Transverse colon (tissue), 4 donors: ENCODE measurements at places on chromosomes 7 and 10. TPM values are rescaled to one million over a fixed set of nuclear protein-coding genes. Genes with fewer than 3 reads are reported as not detected.

Gene WDR11
- total RNA-seq, result 80.0 TPM

Gene TAS2R4
- total RNA-seq, result 3.5 TPM

- DNase-seq, result no peak
Observed at GRCh38 chr7:112149734-112150133, 56.5 kb downstream of the DOCK4 start.

DNA sequence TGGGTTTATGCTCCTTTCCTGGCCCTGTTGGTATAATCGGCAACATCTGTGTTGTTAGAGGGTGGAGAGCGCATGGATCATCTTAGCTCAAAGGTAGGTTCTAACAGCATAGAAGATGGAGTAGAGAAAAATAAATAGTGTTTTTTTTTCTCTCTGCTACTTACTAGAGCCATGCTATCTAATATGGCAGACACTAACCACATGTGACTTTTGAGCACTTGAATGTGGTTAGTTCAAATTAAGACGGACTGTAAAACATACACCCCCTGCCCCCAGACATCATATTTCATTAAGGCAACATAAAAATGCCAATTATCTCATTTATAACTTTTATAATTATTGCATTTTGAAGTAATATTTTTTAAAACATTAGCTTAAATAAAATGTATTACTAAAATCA is 525.1 kb downstream of the KIF20B start:
- no peak for DNase-seq

GRCh38 chr7:19663816-19664462 is 44.9 kb downstream of the POLR1F start:
- no peak for DNase-seq

DNA sequence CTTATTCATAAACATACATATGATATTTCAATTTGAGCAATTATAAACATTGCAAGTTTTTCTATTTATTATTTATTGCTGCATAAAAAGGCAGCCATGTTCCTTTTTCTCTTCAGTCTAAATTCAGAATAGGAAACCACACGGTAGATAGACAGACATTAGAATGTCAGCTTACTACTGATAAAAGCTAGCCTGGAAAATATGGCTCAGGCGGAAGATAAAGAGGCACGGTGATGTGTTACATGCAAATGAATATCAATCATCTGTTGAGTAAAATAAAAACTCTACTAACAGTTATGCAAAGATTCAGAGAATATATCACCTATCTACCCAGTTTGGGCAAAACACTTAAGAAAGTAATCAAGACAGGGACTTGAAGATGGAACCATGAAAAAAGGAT is 73.5 kb upstream of the PDSS1 start:
- no peak for DNase-seq

GRCh38 chr10:28445516-28445915 is 87.4 kb upstream of the WAC start:
- DNase-seq, result no peak

DNA sequence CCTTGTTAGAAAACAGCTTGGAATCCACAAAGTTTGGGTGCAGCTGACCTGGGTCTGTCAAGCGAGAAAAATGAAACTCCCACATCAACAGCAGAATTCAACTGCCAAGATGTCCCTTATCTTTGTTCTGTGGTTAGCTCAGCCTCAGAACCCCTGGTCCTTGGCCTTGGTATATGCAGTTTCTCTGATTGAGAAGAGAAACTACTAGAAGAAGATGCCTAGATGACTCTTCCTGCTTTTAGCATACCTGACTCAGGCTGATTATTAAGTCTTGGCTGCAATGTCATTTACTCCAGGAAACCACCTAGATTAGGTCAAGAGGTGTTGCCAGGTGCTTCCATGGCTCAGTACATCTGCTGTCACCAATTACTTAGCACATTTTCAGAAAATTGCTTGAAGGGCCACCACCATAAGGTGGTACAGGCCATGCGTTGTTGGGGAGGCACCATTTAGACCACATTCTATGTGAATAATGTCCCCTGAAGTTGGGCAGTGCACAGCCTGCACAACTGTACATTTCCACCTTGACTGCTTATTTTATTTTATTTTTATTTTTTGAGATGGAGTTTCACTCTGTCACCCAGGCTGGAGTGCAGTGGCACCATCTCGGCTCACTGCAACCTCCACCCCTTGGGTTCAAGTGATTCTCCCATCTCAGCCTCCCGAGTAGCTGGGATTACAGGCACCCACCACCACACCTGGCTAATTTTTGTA is 59.4 kb upstream of the ZNF438 start:
- no peak for DNase-seq
